Tongue (tissue), 3 donors: ENCODE measurements at places on chromosomes 5 and 9. TPM values are rescaled to one million over a fixed set of nuclear protein-coding genes. Genes with fewer than 3 reads are reported as not detected.

GRCh38 chr9:120868339-120868675 is 8.7 kb downstream of the PHF19 start:
- no peak for DNase-seq

- no peak for DNase-seq
Measured at GRCh38 chr9:136831002-136831719, 11.1 kb upstream of the AJM1 start.

DNA sequence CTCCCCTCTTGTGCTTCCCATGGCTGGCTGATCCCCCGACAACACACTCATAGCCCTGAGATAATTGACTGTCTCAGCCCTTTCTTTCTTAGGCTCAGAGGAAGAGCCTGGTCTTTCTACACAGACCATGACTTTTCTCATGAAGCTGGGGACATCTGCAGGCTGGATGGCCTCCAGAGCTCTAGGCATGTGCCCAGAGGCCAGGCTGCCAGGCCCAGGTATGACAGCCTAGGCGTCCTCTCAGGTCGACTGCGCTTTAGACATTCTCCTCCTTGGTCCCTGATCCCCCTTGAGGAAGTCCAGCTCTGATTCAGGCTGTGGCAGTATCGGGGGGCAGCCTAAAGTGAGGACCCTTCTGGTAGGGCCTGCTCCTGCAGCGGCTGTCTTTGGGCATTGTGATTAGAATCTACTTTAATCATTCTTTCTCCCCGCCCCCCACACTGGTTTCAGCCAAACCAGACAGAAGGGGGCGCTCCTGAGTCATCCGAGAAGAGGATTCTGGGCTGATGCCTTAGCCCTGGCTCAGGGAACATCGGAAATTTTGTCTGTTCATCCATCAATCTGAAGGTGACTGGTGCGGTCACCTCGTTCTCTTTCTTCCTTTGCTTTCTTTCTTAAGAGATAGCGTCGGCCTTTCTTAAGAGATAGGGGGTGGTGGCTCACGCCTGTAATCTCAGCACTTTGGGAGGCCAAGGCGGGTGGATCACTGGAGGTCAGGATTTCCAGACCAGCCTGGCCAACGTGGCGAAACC is 66.5 kb upstream of the HSPA9 start:
- peak; percentile 75 for DNase-seq

Gene IL3
- not detected for total RNA-seq

Gene PKD2L2
- 1.9 TPM for total RNA-seq

- DNase-seq, result peak; percentile 42
Measured at GRCh38 chr5:74576941-74577456, 63.5 kb downstream of the ENC1 start.

DNA sequence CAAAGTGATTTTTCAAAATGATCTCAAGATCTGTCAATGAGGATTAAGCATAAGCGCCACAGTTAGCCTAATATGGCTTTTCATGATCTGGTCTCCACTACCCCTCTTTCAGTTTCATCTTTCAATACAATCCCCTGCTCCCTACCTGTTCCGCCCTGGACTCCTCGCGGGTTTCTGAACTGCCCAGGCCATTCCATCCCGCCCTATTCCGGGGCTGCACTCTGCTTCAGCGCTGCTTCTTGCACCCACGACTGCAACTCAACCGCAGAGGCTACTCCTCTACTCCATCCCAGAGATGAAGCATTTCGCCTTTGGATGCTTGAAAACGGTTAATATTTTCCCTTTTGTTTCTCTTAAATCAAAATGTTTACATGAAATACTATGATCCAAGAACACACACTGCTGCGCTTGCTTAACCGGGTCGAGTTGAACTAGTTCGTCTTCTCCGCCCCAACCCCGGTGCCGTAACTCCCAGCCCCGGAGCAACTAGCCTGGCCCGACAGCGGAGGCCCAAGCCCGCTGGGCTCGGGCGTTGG is 716 bp upstream of the OTULIN start:
- DNase-seq, result no peak

DNA sequence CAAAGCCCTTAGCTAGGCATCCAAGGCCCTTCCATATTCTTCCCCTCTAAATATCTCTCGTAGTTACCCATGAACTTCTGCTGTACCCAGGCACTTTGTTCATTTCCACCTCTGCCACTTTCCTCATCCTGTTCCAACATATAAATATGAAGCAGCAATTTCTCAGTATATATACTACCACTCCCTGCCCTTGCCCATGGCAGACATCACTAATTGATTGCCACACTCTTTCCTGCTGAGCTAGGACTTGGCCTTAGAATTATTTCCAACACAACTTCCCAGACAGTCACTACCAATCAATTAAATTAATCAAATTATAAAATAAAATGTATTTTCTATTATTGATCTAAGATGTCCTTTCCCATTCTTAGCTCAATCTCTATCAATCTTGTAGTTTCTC is 8.5 kb downstream of the INSYN2B start:
- DNase-seq, result no peak

DNA sequence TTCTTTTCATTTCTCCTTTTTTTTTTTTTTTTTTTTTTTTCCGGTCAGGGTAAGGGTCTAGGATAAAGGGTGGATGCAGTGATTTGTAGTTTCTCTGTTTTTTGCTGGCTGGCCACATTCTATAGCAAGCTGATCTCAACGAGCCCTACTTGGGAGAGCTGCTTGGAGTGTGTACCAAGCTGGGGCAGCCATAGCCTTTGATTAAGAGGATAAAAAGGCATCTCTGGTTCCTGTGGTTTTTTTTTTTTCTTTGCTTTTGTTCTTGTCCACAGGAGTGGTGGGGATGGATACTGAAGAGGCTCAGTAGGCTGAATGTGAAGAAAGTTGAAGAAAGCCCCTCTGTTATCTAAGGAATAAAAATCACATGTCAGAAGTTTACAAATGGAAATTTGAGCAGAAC is 955.3 kb upstream of the WWC1 start:
- DNase-seq, result no peak

Gene WDR38
- total RNA-seq, result not detected

Gene RNF183
- 0.21 TPM for total RNA-seq

GRCh38 chr9:83280268-83280667 is 217.3 kb upstream of the RASEF start:
- no peak for DNase-seq

GRCh38 chr5:127101533-127101932 is 28.2 kb upstream of the C5orf63 start:
- no peak for DNase-seq

DNA sequence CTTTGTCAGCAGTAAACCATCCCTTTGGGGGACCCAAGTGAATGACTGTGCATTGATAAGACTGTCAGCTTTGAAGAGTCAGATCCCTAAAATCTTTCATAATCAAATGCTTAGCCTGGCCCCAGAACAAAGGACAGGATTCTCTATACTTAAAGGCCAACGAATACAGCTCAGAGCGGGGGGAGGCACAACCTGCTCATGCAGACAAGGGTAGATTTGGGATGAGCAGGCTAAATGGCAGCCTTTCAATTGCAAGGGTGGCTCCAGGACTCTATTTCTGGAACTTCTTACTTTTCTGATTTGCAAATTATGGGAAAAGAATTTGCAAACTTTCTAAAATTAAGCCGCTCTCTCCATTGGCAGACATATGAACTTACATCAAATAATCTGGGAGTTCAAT is 66.4 kb downstream of the ELL2 start:
- no peak for DNase-seq

DNA sequence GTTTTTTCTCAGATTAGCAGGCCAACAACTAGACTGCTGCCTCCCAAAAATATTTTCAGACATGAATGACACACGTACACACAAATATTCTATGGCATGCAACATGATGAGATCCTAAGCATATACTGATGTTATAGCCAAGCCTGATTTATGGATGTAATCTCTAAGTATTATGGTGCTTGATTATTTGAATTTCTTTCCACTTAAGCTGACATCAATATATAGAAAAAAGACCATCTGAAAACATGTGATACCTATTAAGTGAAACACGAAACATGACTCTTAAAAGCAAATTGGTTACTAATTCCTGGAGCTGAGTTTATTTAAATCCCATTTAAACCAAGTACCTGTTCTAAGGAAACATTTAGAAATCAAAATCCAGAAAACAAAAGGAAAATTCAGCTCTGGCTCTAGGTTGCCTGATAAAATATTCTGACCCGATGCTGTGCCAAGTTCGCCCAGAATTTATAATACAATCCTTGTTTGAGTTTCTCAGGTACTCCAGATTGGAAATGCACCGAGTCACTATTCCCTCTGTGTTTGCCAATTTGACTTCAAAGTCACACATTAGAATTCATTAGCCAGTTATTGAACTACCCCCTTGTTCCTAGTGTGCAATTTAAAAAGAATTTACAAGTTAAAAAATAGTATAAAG is 548.6 kb downstream of the CSNK1G3 start:
- DNase-seq, result no peak

DNA sequence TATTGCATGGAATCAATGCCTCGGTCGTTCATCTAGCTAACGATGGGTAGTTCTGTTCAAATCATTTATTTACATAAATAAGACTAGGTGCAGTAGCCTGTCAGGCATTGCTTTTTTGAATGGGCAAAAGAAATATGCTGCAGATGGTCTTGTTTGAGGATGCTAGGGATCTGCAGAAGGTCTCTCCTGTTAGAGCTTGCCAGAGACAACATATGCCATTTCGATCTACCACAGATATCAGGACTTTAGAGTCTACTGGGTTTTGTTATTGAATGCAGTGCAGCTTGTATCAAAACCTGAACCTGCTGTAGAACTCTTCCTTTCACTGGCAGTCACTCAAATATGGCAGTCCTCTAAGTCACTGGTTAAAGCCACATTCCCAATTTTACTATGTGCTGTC is 381.1 kb upstream of the CDH10 start:
- DNase-seq, result no peak

GRCh38 chr5:146797658-146798057 is 80.9 kb downstream of the PPP2R2B start:
- no peak for DNase-seq

GRCh38 chr5:16497546-16497945 is 31.9 kb upstream of the ZNF622 start:
- no peak for DNase-seq

DNA sequence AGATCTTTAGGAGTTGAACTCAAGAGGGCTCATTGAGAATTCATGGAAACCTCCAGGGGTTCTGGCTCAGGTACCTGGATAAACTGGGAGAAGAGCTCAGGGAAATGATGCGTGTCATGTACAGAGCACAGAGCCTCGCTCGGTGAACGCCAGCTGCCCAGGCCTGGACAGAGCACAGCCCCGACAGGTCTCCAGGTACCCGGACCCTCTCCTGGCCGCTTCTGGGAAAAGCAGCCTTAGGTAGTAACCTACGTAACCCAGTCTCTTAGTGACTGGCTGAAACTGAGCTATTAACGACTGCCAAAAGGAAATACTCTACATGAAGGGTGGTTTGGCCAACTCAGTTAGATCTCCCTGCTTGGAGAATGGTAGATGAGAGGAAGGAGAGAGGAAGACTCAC is 157.4 kb downstream of the TTLL11 start:
- DNase-seq, result no peak

DNA sequence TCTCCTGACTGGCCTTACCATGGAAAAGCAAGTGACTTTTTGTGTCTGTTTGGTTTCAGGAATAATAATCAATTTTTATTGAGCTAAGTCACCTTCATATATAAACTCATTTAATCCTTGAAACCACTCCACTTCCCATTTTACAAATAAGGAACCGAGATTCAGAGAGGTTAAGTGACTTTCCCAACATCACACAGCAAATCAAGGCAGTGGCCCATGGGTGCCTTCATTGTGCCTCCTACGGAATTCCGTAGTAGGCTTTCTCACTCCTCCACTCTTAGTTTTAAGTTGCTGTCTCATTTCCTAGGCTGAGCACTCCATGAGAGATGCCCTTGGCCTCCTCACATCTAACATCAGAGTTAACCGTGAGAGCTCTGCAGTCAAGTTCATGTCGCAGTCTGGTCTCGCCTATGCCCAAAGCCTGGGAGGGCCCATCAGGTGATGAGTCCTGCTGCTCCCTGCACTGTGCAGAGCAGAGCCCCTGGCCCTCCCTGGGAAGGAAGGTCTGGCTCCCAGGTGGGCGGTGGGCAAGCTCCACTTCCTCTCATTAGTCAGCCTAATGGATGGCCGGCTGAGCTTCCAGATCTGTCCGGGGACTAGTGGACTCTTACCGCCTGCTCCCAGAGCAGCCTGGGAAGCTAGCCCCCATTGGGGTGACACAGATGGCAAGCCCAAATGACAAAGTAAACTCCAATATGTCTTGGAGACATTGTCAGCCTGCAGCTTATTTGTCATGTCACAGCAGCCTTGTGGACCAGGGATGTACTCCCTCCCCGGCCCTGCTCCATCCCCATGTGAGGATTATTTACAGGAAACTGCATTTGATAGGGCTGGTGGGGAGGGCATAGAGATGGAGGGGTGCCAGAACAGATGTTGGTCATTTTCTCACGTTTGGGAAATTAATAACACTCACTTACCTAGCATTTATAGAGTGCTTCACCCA is 123.4 kb downstream of the MVB12B start:
- no peak for DNase-seq

Gene FBP1
- 4.4 TPM for total RNA-seq

- no peak for DNase-seq
Measured at GRCh38 chr5:139381837-139382761, 998 bp downstream of the SLC23A1 start.

Gene ACER2
- 1.7 TPM for total RNA-seq

GRCh38 chr5:155101697-155102096 is 88.1 kb downstream of the KIF4B start:
- no peak for DNase-seq

- DNase-seq, result no peak
Measured at GRCh38 chr9:29714860-29715259, 2141.6 kb upstream of the C9orf72 start.

DNA sequence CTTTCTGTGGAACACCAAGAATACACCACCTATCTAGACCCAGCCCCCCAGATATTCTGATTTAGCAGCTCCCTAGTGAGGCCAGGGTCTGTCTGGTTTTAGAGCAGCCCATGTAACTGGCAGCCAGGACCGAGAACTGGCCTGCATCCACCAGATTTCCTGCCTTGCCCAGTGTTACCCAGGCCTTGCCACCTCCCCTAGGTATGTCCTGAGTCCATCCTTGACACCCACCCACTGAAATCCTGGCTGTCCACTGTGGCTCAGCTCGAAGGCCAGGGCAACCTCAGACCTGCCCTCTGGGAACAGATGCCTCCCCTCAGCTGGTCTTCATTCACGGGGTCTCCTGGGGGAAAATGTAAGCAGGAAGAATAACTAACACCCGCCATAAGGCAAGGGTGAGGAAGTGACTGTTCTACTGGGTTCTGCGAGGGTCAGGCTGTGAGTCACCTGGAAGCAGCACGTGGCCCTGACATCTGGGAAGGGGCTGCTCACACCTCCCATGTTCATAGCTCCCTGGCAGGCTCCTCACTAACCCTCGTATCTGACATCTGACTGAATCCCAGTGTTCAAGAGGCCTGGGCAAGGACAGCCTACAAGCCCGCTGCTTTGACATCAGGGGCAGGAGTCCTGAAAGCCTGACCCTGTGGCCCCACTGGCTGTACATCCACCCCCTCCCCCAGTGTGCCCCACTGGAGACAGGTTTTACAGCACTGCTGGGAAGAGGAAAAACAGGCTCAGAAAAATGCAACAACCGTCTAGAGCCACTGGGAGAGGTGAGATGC is 72.7 kb downstream of the SEMA4D start:
- DNase-seq, result no peak
